Osteocyte (in vitro differentiated cells): ENCODE measurements at places on chromosomes 11 and 22.

GRCh38 chr11:45655012-45655283 lies 10.5 kb downstream of the CHST1 start:
- no peak for DNase-seq

DNA sequence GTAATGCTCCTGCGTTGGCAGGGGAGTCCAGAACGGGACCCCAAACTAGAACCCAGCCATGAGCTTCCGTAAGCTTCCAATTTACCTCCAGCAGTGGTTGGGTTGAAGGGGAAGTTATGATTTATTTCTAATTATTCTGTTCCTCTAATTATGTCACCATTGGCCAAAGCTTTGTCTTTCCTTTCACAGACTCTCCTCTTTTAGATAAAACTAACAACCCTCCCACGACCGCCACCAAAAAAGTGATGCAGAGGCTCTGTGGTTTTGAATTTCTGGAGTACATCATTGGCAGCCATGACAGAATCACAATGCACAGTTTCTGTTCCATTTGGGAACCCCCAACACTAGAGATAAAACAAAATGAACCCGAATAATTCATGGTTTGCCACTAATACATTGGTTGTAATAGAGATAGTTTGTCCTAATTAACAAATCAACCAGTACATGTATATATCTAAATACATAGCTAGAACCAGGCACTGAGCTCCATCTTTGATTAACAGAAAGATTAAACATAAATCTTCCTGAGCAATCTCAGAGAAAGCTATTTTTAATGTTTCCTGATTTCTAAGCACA lies 64.3 kb downstream of the ETS1 start:
- no peak for DNase-seq

DNA sequence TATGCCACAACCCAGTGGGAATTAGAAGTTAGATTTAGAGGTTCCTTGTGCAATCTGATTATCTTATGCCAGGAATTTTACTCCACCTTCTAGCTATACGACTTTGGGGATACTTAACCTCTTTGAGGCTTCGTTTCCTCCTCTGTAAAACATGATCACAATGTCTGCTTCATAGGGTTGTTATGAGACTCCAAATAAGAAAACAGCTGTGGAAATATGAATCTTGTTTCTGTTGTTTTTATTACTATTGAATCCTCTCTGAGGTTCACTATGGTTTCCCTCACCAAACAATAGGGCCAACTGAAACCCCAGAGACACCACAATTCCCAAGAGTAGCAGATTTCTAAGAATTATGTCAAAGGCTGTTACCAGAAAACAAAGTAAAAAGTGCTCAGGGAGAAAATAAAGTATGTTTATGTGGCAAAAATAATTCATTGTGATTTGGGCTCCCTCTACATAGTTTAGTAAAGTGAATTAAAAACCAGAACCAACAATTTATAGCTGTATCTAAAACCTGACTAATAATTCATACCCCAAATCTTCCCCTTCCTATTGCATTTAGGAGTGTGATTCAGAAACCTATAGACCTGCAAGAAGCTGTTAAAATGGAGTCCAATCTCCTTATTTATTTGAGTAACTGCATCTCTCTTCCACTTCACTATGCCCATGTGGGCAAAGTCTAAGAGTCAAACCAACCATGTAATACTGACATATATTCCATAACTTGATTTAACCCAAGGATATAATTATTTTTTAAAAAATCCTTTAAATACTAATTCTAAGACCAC lies 38.4 kb downstream of the AMBRA1 start:
- DNase-seq: no peak

- no peak for DNase-seq
Observed at GRCh38 chr22:50723991-50724390, 14.0 kb upstream of the ACR start.

- DNase-seq: no peak
Observed at GRCh38 chr11:128424851-128425285, 162.5 kb downstream of the ETS1 start.

GRCh38 chr11:26743622-26744021 lies 21.8 kb upstream of the SLC5A12 start:
- no peak for DNase-seq

- DNase-seq: no peak
Observed at GRCh38 chr11:65780770-65781151, at the start of gene AP5B1. Gene AP5B1, minus strand, starts transcription at chr11:65780976. Its CDS starts 385 bp downstream, at chr11:65780591.

DNA sequence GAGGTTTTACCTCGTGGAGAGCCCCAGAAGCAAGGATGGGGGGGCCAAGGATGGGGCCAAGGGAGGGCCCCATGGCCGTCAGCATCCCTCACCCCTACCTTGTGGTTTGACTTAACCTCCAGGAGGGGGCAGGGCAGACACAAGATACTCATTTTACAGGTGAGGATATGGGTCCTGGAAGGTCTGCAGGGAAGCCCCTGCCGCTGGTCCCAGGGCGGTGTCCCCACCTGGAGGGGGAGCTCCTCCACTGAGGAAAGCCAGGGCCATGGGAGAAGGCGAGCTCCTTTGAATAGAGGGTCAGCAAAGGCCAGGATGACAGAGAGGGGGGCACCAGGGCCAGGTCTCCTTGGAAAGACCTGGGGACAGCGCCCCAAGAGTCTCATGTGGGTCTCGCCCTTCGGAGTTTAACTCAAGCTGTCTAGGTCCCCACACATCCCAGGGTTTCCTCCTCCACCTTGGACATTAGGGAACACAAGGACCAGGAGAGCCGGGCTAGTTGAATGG lies 5.9 kb upstream of the ADORA2A start:
- DNase-seq: no peak

GRCh38 chr11:16252373-16252772 lies 104.0 kb downstream of the SOX6 start:
- DNase-seq: no peak

DNA sequence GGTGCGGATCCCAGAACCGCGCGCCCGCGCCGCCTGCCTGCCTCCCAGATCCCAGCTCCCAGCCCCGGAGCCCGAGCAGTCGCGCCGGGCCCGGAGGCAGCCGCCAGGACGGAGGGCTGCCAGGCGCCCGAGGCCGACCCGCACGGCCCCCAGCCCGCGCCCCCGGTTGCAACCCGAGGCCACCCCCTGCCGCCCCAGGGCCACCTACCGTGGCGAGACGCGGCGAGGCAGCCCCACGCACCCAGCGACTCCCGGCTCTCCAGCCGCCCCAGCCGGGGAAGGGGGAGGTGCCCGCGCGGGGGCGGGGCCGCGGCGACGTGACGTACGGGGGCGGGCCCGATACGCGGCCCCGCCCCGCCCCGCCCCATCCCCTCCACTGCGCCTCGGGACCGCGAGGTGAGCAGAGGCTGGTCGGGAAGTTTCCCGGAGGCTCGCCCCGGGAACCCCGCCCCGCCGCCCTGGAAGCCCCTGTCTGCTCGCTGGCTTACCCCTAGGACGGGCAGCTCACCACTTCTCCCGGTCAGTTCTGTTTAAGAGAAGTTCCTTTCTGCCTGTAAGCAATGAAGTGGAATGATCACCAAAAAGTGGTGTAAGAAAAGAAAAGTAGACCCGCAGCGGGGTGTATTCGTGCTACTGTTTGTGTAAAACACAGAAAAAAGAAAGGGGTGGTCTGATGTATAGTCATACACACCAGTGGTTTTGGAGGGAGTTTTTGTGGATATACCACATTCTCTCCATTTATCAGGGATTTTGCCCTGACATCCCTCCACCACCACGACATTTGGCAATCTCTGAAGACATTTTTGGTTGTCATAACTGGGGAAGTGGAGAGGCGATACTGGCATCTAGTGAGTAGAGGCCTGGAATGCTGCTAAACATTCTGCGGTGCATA lies at the start of gene TPST2:
Gene TPST2, minus strand, starts transcription at position 288 of the 892 bp plus-strand sequence. CDS start 48,502 bp downstream, outside the sequence.
- peak; percentile 92 for DNase-seq

GRCh38 chr22:46247443-46247975 lies 2.6 kb downstream of the CDPF1 start:
- DNase-seq: no peak

GRCh38 chr11:75376175-75376574 lies 23.1 kb upstream of the RPS3 start:
- no peak for DNase-seq

DNA sequence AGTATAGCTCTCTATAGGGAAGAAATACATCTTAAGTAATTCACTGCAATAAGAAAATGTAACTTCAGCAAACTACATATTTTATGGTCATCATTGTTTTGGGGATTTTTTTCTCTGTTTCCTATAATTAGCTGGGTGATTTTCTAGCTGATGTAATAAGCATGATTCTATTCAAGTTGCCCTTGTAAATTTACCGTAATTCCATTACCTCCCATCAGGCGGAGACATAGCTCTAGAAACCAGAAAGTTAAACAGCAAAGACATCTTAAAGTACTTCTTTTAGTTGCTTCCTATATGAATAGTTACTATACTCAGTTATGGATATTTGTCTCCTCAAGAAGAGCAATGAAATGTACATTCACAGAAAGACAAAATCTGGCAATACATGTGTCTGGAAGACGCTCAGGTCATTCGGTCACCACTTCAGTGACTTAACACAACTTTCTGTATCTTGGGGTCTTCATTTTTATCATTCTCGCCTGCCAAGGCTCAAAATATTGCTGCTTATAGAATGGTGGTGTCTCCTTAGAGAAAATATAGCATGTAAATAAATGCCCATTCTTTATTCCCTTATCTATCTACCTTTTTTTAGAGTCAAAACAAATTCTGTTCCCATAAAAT lies 239.9 kb upstream of the ZC3H12C start:
- no peak for DNase-seq

DNA sequence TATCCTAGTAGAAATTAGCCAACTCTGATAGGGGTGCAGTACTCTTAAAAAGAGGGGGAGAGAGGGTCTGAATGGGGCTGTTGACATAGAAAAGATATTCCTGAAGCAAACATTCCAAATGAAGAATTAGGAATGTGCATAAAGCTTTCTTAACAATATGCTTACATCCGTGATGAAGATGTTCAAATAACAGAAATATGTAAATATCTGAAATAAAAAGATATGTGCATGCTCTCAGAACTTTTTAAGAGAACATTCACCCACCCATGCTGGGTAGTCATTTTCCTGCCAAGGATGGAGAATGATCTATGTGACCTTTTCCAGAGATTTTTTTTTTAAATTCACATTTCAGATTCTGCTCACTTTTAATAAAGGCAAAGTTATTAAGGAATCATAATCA lies 80.6 kb downstream of the GRIA4 start:
- no peak for DNase-seq

DNA sequence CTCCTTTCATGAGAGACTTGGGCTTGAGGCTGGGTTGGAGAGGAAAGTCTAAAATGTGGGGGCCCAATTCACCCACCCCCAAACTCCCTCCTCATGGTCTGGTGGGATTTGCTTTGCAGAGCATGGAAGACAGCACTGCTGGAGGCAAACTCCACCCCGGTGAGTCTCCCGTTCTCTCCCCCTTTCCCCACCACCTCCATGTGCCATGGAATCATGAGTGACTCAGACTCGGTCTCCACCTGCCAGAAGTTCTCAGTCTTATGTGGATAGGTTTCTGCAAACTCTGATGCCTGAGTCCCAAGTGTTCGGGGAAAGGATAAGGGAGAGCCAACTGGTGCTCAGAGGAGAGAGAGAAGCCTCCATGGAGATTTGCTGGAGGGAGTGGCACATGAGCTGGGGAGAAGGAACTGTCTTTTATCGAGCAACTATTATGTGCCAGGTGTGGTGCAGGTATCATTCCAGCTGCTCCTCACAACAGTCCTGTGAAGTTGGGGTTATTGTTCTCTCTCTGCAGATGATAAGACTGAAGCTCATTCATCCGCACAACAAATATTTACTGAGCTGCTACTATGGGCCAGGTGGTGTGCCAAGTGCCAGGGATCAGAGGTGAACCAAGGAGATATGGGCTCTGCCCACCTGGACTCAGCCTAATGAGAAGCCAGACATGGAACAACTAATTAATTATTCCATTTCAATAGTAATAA lies 6.6 kb downstream of the PLEKHB1 start:
- DNase-seq: no peak

GRCh38 chr11:6876914-6877313 lies 489 bp downstream of the OR10A4 start:
- DNase-seq: no peak

DNA sequence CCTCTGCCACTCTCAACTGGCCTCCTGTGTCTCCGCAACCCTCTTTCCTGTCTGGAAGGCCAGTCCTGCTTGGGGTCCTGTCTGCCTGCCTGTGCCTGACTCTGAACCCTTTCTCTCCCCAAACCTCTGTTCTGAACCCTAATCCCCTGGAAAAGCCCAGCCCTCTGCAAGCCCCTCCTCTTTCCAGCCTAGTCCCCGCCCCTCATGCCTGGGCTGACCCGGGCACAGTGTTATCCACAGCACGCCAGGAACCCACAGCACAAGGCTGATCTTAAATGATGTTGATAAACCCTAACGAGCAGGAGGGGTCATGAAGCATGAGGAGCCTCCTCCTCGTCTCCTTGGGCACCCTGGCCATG lies at the start of gene IFITM10:
Gene IFITM10, minus strand, starts transcription at position 115 of the 359 bp plus-strand sequence. CDS start 153 bp downstream, outside the sequence.
- DNase-seq: peak; percentile 83

DNA sequence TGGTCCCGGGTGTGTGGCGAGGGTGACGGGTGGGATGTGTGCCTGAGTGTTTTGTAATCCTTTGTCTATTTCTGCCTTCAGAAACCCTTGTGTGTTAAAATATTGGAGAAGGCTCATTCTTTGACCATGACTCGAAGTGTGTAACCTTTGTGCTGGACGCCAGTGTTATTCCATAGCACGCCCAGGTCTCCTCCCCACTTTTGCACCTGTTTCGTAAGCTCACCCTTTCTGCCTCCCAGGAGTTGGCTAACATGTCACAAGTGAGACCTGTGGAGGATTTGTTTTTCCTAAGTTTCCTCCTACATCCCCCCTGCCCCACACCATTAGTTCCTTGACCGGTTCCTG lies 382 bp downstream of the C11orf54 start:
- no peak for DNase-seq

- no peak for DNase-seq
Observed at GRCh38 chr11:47332791-47333525, 19.5 kb downstream of the MYBPC3 start.

GRCh38 chr22:30871391-30872284 lies 96.9 kb downstream of the MORC2 start:
- no peak for DNase-seq

DNA sequence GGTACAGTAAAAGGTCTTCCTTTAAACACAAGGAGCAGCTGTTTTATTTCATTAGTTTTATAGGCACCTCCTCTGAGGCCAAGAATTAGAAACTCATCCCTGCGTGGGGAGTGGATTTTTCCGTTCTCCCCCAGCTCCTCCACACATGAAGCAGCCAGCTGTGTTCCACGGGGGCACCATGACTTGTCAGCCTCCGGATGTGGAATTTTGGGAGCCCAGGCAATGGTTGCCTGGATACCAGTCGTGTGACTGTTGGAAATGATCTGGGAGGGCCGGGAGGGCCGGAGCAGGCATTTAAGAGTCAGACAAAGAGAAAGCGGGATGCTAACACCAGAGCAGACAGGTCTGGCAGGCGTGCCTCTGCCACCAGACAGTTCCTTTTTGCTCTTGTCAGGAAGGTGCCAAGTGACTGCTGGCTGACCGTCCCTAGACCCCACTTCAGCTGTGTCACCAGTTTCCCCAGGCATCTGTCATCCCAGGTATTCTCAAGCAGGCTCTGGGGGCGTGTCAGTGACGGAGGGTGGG lies 15.9 kb upstream of the CDC42EP2 start:
- DNase-seq: no peak

GRCh38 chr11:126385991-126386728 lies 30.7 kb downstream of the ST3GAL4 start:
- DNase-seq: no peak
